ENCODE measurements at places on chromosomes 11 and 22. TPM values are rescaled to one million over a fixed set of nuclear protein-coding genes. Genes with fewer than 3 reads are reported as not detected.

DNA sequence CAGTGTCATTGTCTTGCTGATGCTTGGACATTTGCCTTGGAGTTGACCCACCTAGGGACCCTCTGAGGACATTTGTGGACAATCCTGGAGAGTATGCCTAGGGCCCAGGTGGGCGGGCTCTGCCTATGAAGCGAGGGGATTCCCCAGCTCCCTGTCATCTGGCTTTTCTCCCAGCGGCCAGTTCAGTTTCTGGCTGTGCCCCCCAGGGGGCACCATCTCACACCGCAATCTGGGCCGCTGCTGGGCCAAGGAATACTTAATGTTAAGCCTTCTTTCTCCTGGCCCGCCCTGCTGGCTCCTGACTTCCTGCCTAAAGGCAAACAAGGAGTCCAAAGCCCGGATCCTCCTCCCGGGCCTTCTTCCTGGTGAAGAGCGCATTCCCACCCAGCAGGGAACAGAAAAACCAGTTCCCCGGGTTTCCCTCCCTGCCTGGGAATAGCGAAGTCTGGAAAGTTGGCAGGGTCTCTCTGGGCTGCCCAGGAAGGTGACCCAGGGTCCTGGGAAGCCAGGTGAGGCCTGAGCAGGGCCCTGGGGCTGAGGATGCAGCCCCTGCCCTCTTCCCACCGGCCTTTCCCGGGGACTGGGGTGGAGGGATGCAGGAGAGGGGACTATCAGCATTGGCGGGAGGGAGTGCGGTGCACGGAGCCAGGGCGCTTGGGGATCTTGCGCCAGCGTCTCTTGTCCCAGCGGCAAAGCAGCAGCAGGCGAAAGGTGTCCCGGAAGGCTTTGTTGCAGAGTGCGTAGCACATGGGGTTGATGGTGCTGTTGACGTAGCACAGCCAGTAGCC, 11.9 kb downstream of the CHRM1 start:
- H3K4me3 ChIP-seq: no peak overlapping the region
- H3K27me3 ChIP-seq: no peaks in the 10 kb centered on the region
- H3K36me3 ChIP-seq: no peaks in the 10 kb centered on the region
- no peak overlapping the region for H3K27ac ChIP-seq
- H3K4me1 ChIP-seq: peaks cover 11% of the 10 kb centered on the region
- no peak for DNase-seq

The NOX4 gene
- 20.1 TPM for total RNA-seq

The SCARF2 gene
- total RNA-seq: 50.8 TPM

The H19 gene
- total RNA-seq: 1,569 TPM

DNA sequence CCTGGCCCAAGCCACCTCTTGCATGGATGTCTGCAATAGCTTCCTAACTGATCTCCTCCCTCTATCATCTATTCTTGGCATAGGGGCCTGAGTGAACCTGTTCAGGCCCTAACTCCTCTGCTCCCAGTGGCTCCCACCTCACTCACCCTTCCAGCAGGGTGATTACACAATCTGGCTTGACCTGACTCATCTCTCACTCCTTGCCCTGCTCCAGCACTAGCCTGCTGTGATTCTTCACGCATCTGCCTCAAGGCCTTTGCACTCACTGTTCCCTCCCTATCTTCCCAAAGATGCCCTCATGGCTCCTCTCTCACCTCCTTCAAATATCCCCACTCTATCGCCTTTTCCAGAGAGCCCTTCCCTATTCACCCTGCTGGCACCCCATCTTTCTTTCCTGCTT, 10.5 kb downstream of the SCN4B start:
- H3K4me1 ChIP-seq: peaks cover 3% of the 10 kb centered on the region
- H3K36me3 ChIP-seq: no peaks in the 10 kb centered on the region
- no peak overlapping the region for H3K4me3 ChIP-seq
- DNase-seq: no peak

GRCh38 chr22:35638410-35638809, 9.8 kb upstream of the APOL6 start:
- H3K36me3 ChIP-seq: no peaks in the 10 kb centered on the region
- peaks cover 14% of the 10 kb centered on the region for H3K4me1 ChIP-seq
- H3K4me3 ChIP-seq: no peak overlapping the region
- H3K27me3 ChIP-seq: no peaks in the 10 kb centered on the region
- peak; percentile 89 for DNase-seq
- H3K27ac ChIP-seq: peak overlapping the region; percentile 80

Measured in osteocyte (in vitro differentiated cells).